ENCODE measurements at places on chromosomes 3 and 15.

DNA sequence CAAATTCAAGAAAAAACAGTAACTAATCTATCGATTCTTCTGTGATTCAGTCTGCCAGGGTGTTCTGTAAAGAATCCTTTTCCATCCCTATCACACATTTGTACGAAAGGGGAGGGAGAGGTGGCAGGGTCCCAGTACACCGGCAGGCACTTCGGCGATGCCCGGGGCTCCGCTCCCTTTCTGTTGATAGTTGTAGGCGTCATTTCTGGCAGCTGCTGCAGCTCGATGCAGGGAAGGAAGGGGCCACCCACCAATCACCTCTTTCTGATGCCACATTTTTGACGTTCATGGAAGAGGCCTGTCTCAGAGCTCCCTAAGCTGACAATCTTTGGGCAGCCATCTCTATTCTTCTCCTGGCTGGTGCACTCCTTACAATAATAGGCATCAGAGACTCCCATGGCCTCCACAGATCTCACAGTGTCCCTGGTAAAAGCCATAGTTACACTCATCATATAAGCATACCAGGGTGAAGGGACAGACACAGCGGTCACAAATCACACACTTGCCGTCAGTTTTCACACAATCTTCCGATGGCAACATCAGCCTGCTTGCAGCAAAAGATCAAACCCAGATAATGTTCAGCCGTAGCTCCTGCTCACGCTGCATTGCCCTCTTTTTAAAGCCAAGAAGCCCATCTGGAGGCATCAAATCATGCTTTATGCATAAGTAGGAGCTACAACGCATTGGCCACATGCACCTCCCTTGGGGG lies 60.8 kb upstream of the ZBTB38 start:
- no peak for DNase-seq

- DNase-seq, result no peak
These were observed 3.0 kb downstream of the ZBED2 start for GRCh38 chr3:111592143-111592542.

- DNase-seq, result no peak
These were observed 45.3 kb downstream of the CAPN3 start for GRCh38 chr15:42404461-42405235.

DNA sequence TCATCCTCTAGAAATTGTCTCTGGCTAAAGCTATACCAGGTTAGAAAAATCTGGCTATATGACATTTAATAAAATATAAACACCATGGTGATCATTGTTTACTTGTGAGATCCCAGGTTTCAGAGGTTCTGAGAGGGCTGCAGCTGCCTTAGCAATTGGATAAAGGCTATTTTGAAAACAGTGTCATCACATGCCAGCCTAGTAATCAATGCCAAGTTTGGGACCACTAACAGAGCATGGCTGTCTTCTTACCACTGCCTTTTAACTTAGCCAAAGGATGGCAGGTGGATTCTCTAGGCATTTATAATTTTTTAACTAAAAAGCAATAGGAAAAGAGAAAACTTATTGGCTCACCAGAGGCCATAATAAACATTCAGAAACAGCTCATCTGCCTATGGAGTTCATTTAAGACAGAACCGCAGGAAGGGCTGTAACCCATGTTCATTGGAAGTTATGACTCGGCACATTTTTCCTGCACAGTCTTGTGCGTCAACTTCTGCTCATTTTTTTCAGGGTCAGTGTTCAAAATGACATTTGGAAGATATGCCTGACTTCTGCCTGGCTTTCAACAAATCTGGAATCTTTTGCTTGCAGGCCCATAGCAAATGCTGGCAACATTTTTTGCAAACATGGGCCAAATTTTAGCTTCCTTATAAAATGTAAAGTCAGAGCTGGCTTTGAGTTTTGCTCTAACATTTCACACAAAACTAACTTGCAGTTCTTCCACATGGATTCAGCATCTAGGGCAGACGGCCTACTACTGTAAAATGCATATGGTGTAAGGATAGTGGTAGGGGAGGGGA lies 476.0 kb upstream of the TBL1XR1 start:
- peak; percentile 55 for DNase-seq

DNA sequence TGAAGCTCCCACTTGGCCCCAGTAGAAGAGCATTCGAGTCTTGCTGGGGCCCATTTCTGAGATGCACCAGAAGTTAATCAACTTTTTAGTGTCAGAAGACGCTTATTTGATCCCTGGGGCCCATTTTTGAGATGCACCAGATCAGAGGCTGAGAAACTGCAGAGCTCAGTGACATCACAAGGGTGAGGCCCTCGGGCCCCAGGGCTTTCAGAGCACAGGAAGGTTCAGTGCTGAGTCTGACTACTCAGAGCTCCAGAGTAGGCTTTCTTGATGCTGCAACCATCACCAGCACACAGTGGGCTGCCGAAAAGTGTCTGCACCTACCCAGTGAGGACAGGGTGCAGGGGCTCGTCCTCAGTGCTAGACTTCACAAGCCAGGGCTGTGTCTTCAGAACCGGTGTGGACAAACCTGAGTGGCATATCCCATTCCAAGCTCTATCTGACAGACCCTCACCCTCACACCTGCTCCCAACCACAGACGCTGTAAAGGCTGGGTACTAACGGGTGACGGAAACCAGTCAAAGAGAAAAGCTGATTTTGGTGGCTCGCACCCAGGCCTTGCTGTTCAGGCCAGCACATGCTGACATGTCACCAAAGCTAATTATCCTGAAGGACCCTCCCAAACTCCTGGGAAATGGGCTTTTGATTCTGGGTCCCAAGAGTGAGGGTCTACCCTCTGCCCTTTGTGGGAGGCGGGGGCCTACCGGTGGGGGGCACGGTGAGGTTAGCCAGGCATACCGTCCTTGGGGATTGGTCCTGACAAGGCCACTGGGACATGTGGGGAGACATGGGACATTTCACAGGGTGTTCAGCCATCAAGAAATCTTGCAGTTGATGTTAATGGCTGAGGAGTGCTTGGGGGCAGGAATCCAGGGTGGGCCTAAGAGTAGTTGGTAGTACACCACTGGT lies 83.0 kb downstream of the PDCD6IP start:
- DNase-seq, result no peak

- no peak for DNase-seq
These were observed 1.8 kb downstream of the EPM2AIP1 start for GRCh38 chr3:36991147-36991546.

- DNase-seq, result no peak
These were observed 13.4 kb downstream of the LRIG1 start for GRCh38 chr3:66487465-66487864.

GRCh38 chr3:425079-425478 lies 228.5 kb downstream of the CHL1 start:
- no peak for DNase-seq

- no peak for DNase-seq
These were observed 9.5 kb upstream of the CCDC80 start for GRCh38 chr3:112650482-112650881.

DNA sequence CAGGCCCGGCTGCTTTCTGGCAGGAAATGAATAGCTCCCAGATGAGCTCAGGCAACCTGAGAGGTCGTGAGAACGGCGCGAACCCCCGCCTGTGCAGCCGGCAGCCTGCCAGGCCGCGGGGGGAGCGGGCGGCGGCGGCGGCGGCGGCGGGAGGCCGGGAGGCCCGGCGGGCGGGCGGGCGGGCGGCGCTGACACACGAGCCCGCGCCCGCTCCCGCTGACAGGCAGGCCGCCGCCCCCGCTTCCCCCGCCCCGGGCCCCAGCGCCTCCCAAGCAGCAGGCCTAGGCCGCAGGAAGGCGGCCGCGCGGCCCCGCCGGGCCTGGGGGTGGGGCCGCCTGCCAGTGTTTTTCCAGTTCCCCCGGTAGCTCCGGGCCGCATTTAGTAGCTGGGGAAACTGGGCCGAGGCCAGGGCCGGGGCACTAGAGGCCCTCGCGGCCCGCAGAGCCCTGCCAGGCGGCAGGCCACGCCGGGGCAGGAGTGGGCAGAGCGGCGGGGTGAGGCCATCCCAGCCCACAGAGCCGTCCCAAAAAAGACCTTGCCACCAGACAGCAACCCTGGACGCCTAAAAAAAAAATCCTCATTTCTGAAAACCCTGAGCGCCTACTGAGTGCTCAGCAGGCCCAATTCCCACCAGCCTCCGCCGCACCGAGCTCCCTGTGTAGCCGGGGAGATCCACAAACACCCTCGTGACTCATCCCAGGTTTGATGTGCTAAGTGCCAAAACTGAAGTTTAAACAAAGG lies 5.6 kb downstream of the HES1 start:
- peak; percentile 86 for DNase-seq

GRCh38 chr3:129602730-129603560 lies 3.5 kb downstream of the PLXND1 start:
- DNase-seq, result peak; percentile 80

GRCh38 chr15:100602823-100603393 lies 519 bp downstream of the ASB7 start:
- DNase-seq, result no peak

DNA sequence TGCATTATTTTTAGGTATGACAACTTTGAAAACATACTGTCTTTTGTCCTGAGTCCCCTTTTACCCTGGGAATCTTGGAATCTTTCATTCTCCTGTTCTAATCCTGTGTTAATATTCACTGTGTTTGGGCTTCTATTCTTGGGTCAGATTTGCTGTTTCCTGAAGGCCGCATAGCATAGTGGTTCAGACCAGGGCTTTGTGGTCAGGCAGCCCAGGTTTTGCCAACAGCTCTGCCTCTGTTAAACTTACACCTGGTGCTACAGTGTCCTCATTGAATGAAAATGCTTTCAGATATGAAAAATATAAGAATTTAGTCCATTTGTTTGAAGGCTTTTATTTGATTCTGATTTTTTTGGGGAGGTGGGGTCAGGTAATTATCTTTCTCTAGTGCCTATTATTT lies 58.4 kb downstream of the SLC25A26 start:
- no peak for DNase-seq

DNA sequence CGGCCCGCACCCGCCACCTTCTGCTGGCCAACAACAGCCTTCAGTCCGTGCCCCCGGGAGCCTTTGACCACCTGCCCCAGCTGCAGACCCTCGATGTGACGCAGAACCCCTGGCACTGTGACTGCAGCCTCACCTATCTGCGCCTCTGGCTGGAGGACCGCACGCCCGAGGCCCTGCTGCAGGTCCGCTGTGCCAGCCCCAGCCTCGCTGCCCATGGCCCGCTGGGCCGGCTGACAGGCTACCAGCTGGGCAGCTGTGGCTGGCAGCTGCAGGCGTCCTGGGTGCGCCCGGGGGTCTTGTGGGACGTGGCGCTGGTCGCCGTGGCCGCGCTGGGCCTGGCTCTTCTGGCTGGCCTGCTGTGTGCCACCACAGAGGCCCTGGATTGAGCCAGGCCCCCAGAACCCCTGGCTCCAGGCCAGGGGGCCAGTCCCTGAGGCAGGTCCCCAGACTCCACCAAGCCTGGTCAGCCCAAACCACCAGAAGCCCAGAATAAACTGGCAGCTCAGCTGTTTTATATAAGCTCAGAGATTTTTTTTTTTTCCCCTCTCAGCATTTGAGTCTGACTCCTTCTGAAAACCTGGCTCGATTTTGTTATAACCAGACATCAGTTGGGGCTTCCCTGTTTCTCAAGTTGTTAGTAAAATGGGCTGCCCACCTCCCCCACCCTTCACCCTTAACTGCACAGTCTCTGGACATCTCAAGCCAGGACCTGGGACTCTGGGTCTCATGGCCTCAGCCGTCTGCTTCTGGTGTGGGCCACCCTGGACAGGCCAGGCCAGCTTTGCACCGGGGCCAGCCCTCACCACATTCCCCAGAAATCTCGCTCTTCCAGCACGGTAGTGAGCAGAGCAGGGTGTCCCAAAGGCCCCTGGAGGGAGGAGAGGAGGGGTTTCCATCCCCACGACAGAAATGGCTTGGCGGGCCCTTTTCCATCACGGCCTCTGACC lies 1.6 kb downstream of the GP9 start:
- no peak for DNase-seq

DNA sequence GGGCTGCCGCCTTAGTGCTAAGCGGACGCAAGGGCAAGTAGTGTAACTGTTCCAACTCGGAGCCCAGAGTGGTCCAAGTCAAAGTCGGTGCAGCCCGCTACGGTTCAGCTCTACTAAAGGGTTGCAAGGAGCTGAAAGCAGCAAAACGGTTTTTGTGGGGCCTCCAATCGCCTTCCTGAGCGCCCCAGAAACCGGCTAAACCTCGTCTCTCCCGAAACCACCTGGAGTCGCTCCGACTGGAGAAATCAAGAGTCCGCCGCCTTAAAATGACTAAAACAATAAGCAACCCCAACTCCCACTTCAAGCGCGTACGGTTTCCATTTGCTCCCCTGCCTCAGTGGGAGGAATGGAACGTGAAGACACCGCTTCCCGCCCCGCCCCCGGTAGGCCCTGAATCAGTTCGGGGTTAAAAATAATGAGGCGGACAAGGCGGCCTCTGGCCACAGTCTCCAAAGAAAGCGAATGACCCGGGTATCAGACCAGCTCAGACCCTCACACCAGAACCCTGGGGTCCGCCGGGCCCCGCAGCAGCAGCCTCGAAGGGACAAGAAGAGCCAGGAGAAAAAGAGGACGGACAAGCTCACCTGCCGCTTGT lies 401 bp downstream of the SEC11A start:
- no peak for DNase-seq

DNA sequence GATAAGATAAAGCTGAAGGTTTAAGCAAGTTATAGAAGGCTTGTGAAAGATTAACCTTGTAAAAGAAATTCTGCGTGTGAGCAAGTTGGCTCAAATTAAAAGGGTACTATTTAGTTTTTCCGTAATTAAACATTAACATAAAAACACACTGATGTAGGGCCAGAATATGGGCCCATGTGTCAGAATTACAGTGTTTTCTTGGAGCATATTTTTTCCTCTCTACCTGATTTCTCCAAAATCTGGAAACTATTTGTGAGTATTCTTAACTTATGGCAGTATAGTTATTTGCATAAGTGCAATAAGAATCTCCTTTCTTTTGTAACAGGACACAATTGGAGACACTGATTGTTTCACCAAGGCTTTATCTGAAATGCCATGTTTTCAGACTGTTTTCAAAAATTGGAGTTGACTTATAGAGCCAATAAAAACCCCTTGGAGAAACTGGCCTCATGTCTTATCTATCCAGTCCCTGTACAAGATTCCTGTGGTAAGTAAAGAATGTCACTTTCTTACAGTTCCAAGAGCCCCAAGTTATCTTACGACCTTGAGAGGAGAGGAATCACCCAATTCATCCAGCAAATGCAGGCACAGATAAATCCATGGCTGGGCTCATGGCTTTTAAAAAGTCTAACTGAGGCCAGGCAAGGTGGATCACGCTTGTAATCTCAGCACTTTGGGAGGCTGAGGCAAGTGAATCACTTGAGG lies 47.8 kb upstream of the P2RY1 start:
- DNase-seq, result no peak

GRCh38 chr3:101828276-101828675 lies 21.0 kb upstream of the NFKBIZ start:
- DNase-seq, result no peak

GRCh38 chr3:94291686-94292085 lies 228.8 kb downstream of the NSUN3 start:
- peak; percentile 68 for DNase-seq

DNA sequence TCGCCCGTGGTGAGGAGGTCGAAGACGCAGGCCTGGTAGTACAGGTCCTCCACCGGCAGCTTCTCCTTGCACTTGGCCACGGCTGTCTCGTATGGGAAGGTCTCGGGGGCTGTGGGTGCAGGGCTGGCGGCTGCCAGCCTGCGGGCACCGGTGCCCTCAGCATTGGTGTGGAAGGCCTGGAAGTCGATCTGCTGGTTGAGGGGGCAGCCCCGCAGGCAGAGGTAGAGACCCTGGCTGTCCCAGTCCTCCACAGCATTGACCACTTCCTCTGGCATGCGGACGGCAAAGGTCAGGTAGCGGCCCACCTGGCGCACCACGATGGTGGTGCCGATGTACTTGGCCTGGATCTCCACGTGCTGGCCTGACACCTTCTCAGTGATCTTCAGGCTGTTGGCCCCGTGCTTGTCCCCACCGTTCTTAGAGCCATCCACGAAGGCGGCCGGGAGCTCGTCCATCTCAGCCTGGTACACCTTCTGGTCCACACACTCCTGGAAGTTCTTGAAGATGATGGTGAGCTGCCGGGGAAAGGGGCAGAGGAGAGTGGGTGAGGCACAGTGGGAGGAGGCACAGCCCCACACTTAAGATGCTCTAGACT lies 43.7 kb downstream of the RGMA start:
- no peak for DNase-seq

Measured in astrocyte of the cerebellum (primary cell).